Sciatic nerve (tissue), 2 donors: ENCODE measurements at places on chromosomes 4 and X. TPM values are rescaled to one million over a fixed set of nuclear protein-coding genes. Genes with fewer than 3 reads are reported as not detected.

Gene HSPA4L
- total RNA-seq = 12.6 TPM

Gene FAM241A
- total RNA-seq = 7.1 TPM

Gene SASH3
- 8.6 TPM for total RNA-seq

Gene MAGEC2
- not detected for total RNA-seq

Gene YTHDC1
- total RNA-seq = 127 TPM

Gene MAGEA8
- not detected for total RNA-seq

Gene VCX3B
- total RNA-seq = not detected

Gene PPP2R2C
- 0.58 TPM for total RNA-seq

Gene STOX2
- 19.2 TPM for total RNA-seq

Gene FGFR3
- 5.4 TPM for total RNA-seq

Gene RAB33B
- 13.8 TPM for total RNA-seq

Gene ING2
- 13.6 TPM for total RNA-seq

Gene SPACA5
- total RNA-seq = not detected

Gene PCDH19
- total RNA-seq = 16.4 TPM

Gene CACNA1F
- total RNA-seq = 0.22 TPM

Gene S100G
- not detected for total RNA-seq

Gene RASGEF1B
- 27.0 TPM for total RNA-seq

Gene NMU
- total RNA-seq = not detected

Gene MAGEC3
- total RNA-seq = not detected

Gene MAGEB2
- not detected for total RNA-seq

Gene ASMT
- total RNA-seq = 0.89 TPM

Gene MTCP1
- 22.9 TPM for total RNA-seq

Gene POF1B
- 0.18 TPM for total RNA-seq

Gene CT45A2
- not detected for total RNA-seq

Gene DRD5
- total RNA-seq = not detected
